Progenitor cell of endocrine pancreas (in vitro differentiated cells): ENCODE measurements at places on chromosomes 4 and X. TPM values are rescaled to one million over a fixed set of nuclear protein-coding genes. Genes with fewer than 3 reads are reported as not detected.

DNA sequence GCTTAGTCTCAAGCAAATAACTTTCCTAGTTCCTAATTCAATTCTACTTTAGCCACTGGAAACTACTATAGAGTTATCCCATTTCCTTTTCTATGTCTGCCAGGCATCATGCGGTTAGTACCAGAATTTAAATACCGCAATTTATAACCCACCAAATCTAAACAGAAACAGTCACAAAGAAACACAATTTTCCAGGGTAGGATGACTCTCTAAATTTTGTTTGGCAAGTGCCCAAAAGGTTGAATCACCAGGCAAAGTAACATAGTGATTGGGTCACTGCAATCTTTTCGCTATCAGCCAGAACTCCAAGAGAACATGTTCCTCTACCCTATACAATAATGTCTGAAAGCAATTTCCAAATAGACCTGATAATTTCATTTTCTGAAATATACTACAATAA, 240.2 kb upstream of the GRIA3 start:
- no peaks in the 10 kb centered on the region for H3K27me3 ChIP-seq
- no peak overlapping the region for H3K27ac ChIP-seq
- H3K36me3 ChIP-seq: no peaks in the 10 kb centered on the region
- no peak for DNase-seq

GRCh38 chr4:77023920-77024319, 51.9 kb downstream of the CCNI start:
- no peaks in the 10 kb centered on the region for H3K27me3 ChIP-seq
- H3K27ac ChIP-seq: no peak overlapping the region
- no peak for DNase-seq
- H3K4me3 ChIP-seq: no peak overlapping the region

DNA sequence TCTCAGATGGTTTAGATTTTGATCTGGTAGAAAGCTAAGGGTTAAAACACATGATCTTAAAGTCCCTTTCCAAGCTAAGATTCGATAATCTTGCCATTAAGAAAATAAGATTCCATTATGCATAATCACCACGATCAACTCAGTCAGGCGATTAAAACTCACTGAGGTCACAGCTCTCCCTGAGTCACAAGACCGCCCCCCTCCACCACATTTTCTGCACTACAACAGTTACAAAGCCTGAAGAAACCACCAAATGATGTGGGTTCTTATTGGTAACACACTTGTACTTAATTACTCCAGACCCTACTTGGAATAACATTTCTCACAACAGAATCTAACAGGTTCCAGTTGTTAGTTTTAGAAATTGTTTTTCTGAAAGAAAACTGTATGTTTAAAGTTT, 62.8 kb downstream of the SH3KBP1 start:
- no peaks in the 10 kb centered on the region for H3K4me1 ChIP-seq
- H3K4me3 ChIP-seq: no peak overlapping the region
- no peak overlapping the region for H3K27ac ChIP-seq
- DNase-seq: no peak
- peaks cover 1% of the 10 kb centered on the region for H3K36me3 ChIP-seq

- no peak overlapping the region for H3K27ac ChIP-seq
- DNase-seq: no peak
- no peak overlapping the region for H3K4me3 ChIP-seq
- no peaks in the 10 kb centered on the region for H3K27me3 ChIP-seq
- peaks cover 20% of the 10 kb centered on the region for H3K36me3 ChIP-seq
Observed at GRCh38 chrX:73647212-73647611, 84.2 kb downstream of the CHIC1 start.

- H3K27ac ChIP-seq: no peak overlapping the region
- H3K4me1 ChIP-seq: no peaks in the 10 kb centered on the region
- H3K4me3 ChIP-seq: no peak overlapping the region
- no peaks in the 10 kb centered on the region for H3K36me3 ChIP-seq
- H3K27me3 ChIP-seq: no peaks in the 10 kb centered on the region
Observed at GRCh38 chrX:142804085-142804484, 221.6 kb upstream of the SPANXN4 start.

DNA sequence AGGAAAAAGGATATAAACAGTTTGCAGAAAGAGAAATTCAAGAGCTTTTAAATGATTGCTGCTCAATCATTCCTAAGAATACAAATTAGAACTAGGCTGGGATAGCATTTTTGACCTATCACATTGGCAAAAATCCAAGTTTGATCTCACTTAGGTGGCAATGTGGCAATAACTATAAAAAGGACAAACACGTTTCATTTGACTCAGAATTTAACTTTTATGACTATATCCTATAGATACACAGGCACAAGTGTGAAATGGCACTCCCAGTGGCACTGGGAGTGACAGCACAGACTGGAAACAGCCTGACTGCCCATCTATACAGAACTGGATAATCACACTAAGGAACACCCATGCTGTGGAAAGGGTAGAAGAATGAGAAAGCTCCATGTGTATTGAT, 11.1 kb downstream of the CENPU start:
- DNase-seq: no peak
- H3K4me3 ChIP-seq: no peak overlapping the region
- no peak overlapping the region for H3K27ac ChIP-seq
- H3K4me1 ChIP-seq: no peaks in the 10 kb centered on the region
- H3K36me3 ChIP-seq: peaks cover 36% of the 10 kb centered on the region

GRCh38 chr4:60575336-60575735, 624.8 kb upstream of the ADGRL3 start:
- H3K4me1 ChIP-seq: peaks cover 2% of the 10 kb centered on the region
- no peaks in the 10 kb centered on the region for H3K36me3 ChIP-seq
- no peak for DNase-seq
- no peak overlapping the region for H3K4me3 ChIP-seq
- H3K27me3 ChIP-seq: no peaks in the 10 kb centered on the region

GRCh38 chr4:5018096-5018495, 1.2 kb downstream of the CYTL1 start:
- no peak for DNase-seq
- no peak overlapping the region for H3K4me3 ChIP-seq
- H3K27ac ChIP-seq: no peak overlapping the region
- H3K36me3 ChIP-seq: no peaks in the 10 kb centered on the region

GRCh38 chr4:48175328-48175727, 41.3 kb upstream of the TXK start:
- no peak overlapping the region for H3K4me3 ChIP-seq
- no peak for DNase-seq
- H3K27me3 ChIP-seq: no peaks in the 10 kb centered on the region

DNA sequence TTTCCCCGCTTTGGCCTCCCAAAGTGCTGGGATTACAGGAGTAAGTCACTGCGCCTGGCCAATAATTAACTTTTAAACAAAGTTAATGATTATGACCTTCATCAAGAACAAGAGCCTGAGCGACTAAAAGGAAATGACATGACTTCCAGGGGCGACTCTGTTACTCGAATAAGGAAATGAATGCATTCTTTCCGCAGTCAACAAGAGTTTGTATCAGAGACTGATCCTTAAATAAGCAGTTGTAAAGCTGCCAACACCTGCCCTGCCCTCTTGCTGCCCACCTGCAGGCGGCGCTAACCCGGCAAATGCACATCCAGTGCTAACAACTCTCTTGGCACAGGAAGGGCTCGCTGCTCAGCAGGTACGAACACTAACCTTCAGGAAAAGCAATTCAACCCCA, 27.3 kb downstream of the WDR1 start:
- H3K27ac ChIP-seq: peak overlapping the region; percentile 91
- H3K27me3 ChIP-seq: no peaks in the 10 kb centered on the region
- H3K36me3 ChIP-seq: peaks cover 31% of the 10 kb centered on the region
- DNase-seq: no peak

GRCh38 chrX:12225107-12225506, 86.8 kb downstream of the FRMPD4 start:
- no peaks in the 10 kb centered on the region for H3K36me3 ChIP-seq
- H3K4me3 ChIP-seq: no peak overlapping the region
- peaks cover 5% of the 10 kb centered on the region for H3K4me1 ChIP-seq

DNA sequence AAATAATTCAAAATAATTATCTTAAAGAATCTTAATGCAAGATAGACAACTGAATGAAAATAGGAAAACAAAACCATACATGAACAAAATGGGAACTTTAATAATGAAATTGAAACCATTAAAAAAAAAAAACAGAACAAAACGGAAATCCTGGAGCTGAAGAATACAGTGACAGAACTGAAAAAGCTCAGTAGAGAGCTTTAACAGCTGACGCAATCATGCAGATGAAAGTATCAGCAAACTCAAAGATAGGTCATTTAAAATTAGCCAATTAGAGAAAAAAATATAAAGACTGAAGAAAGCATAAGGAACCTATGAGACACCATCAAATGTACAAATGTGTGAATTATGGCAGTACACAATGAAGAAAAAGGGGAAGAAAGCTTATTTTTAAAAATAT, 18.8 kb downstream of the SLC25A31 start:
- no peaks in the 10 kb centered on the region for H3K36me3 ChIP-seq
- H3K4me3 ChIP-seq: no peak overlapping the region
- DNase-seq: no peak
- H3K27ac ChIP-seq: no peak overlapping the region
- no peaks in the 10 kb centered on the region for H3K27me3 ChIP-seq

DNA sequence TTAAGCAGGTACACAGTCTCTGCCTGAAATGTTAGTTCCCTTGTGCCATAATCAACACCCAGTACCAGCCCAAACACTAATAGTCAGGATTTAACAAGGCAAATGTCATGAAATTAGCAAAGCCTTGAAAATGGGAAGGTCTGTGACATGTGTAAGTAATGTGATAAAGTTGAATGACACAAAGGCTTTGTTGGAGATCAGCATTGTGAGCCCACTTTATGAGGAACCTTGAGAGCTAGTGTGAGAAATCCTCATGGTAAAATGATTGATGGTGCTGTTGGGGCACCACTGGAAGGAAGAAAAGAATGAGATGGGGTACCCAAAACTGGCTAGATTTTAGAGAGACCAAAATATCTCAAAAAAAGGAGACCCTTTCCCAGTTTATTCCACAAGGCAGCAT, 3.3 kb upstream of the LIN54 start:
- no peak for DNase-seq
- H3K36me3 ChIP-seq: no peaks in the 10 kb centered on the region
- peak overlapping the region; percentile 75 for H3K4me3 ChIP-seq

DNA sequence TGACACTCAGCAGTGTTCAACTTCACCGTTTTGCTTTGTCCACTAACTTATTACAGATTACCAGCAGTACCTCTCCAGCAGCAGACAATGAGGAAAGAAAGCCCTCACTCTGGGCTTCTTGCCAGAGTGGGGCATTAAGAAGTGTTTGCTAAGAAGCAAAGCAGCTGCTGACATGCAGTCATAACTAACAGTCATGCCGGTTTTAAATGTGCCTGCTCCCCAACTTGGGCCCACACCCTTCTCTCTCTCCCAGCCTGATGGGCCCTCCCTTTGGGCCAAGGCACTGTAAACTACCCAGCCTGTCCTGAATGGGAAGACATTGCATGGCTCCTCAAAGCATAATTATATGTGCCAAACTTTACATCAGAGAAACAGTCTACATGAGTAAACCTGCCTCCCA, 54.6 kb upstream of the HHIP start:
- no peaks in the 10 kb centered on the region for H3K4me1 ChIP-seq
- DNase-seq: no peak
- H3K27ac ChIP-seq: no peak overlapping the region
- H3K4me3 ChIP-seq: no peak overlapping the region
- no peaks in the 10 kb centered on the region for H3K36me3 ChIP-seq
- H3K27me3 ChIP-seq: no peaks in the 10 kb centered on the region

- peaks cover 35% of the 10 kb centered on the region for H3K4me1 ChIP-seq
- DNase-seq: no peak
- no peak overlapping the region for H3K4me3 ChIP-seq
- H3K27me3 ChIP-seq: no peaks in the 10 kb centered on the region
- H3K27ac ChIP-seq: no peak overlapping the region
- peaks cover 7% of the 10 kb centered on the region for H3K36me3 ChIP-seq
Observed at GRCh38 chr4:26343038-26343398, 22.2 kb downstream of the RBPJ start.

DNA sequence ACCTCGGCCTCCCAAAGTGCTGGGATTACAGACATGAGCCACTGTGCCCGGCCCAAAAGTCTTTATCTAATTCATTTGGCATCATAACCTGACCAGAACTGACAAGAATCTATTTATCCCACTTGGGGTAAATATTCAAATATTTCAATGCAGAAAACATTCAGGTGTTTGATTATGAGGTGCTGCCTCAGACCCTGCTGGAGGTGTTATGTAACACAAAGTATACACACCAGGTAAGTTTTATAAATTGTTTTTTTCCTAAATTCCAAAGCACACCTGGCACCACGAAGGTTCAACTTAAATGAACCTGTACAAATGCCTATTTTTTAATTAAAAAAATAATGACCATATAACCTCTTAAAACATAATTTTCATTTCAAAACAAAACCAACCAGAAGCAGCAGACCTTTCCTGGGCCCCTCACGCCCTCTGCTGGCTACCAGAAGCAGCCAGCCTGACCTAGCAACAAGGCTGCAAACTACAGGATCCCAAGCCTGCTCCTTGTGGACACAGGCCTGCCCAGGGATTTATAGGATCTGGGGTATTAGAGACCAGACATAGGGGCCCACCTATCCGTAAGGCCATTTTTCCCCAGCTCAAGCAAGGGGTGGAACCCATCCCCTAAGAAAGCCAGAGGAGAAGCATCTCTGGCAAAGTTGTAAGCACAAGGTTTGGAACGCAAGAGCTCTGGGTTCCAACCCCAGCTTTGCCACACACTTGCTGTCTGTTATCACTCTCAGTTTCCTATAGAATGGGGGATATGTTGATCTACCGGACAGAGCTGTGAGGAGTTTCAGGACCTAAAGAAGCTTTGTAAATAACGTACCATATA, 11.7 kb downstream of the OTUD5 start:
- H3K27me3 ChIP-seq: no peaks in the 10 kb centered on the region
- no peaks in the 10 kb centered on the region for H3K4me1 ChIP-seq
- peak overlapping the region; percentile 45 for H3K27ac ChIP-seq
- DNase-seq: no peak
- H3K4me3 ChIP-seq: no peak overlapping the region

AKAP14 gene
- not detected in 2 replicates for total RNA-seq

POLN gene
- total RNA-seq: 5.0 and 5.9 TPM in 2 replicates

MTNR1A gene
- 2.6 and 2.7 TPM in 2 replicates for total RNA-seq

TMEM156 gene
- not detected in 2 replicates for total RNA-seq

ASB12 gene
- total RNA-seq: 0.22 and 0.47 TPM in 2 replicates

RASL11B gene
- 9.3 and 9.7 TPM in 2 replicates for total RNA-seq

S100P gene
- total RNA-seq: 1.3 and 3.5 TPM in 2 replicates

ITGB1BP2 gene
- 5.8 and 6.6 TPM in 2 replicates for total RNA-seq

STARD8 gene
- 0.60 and 1.00 TPM in 2 replicates for total RNA-seq

NEXMIF gene
- total RNA-seq: 1.7 and 1.8 TPM in 2 replicates

C4orf51 gene
- not detected in 2 replicates for total RNA-seq

TMPRSS11B gene
- total RNA-seq: not detected in 2 replicates

SERPINA7 gene
- total RNA-seq: not detected in 2 replicates
